ENCODE measurements at places on chromosomes 12 and 14. TPM values are rescaled to one million over a fixed set of nuclear protein-coding genes. Genes with fewer than 3 reads are reported as not detected.

DNA sequence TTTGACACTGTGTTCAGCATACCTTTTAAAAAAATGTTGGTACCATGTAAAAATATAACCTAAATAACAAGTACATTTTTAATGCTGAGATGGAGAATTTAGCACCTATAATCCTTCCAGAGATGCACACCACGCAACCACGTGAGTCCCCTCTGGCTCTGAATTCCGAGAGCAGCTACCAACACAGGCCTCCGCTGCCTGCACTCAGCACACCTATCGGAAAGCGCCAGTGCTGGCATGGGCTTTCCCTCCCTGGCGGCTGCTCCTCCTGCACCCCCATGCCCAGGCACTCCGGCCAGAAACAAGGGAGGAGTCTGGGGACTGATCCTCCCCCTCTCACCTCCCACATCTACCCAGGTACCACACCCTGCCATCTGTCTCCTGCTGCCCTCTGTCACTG lies 47.0 kb downstream of the ITPK1 start:
- DNase-seq = no peak

DNA sequence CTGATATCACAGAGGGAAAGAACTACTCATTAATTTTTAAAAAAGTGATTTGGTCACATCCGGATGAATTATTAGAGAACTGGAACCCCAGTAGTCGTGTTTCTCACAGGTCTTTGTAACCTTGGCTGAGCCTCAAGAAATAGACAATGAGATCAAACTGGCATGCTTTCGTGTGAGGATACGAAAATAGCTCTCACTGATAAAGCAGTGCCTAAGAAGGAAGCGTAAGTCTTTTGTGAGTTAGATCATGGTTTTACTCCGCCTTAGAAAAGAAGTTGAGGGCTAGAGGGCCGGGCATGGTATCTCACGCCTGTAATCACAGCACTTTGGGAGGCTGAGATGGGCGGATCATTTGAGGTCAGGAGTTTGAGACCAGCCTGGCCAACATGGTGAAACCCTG lies 33.8 kb upstream of the GALNT16 start:
- DNase-seq = no peak

REM2 gene
- total RNA-seq = not detected

ADGRD1 gene
- total RNA-seq = 89.1 TPM

- DNase-seq = no peak
These were observed 59.0 kb upstream of the ARID2 start for GRCh38 chr12:45670346-45671065.

EXOC3L4 gene
- total RNA-seq = 1.2 TPM

GRCh38 chr14:48731260-48731659 lies 854.9 kb downstream of the RPS29 start:
- DNase-seq = no peak

- DNase-seq = no peak
These were observed 164.6 kb downstream of the TMEM117 start for GRCh38 chr12:44000309-44000952.

DNA sequence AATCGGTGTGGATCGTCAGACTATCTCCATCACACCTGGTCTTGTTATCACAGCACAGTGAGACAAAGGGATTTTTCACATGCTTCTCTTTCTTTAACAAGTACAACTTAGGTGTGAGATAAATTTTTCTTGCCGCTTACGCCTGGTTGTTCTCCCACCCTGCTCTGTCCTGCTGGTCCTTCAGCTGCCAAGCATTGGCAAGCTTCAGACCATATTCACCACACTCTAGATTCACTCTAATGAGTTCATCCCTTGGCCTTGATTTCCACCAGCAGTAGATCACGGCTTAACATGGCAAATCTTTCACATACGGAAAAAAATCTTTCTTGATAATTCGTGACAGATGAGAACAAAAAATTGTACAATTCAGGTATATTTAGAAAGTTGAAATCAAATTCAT lies 33.5 kb downstream of the RHOJ start:
- DNase-seq = no peak

PA2G4 gene
- 69.7 TPM for total RNA-seq

DDX54 gene
- 38.5 TPM for total RNA-seq

GRCh38 chr14:30875788-30876053 lies 1.4 kb downstream of the COCH start:
- no peak for DNase-seq

- DNase-seq = no peak
These were observed 74.4 kb downstream of the SLC24A4 start for GRCh38 chr14:92397150-92397952.

GPRC5D gene
- not detected for total RNA-seq

- no peak for DNase-seq
These were observed 91.5 kb upstream of the PTGDR start for GRCh38 chr14:52175982-52176502.

GRCh38 chr12:62660756-62661155 lies 194.1 kb downstream of the MON2 start:
- DNase-seq = no peak

ANO4 gene
- 0.24 TPM for total RNA-seq

- DNase-seq = no peak
These were observed 481.1 kb downstream of the PCNX1 start for GRCh38 chr14:71388336-71388735.

Data from Right ventricle myocardium inferior (tissue), 1 donor.